Muscle of back (tissue), 13 donors: ENCODE measurements at places on chromosomes 5 and 9. TPM values are rescaled to one million over a fixed set of nuclear protein-coding genes. Genes with fewer than 3 reads are reported as not detected.
A peak's percentile ranks its signal among the peaks of the same experiment; 100 is the strongest.

DNA sequence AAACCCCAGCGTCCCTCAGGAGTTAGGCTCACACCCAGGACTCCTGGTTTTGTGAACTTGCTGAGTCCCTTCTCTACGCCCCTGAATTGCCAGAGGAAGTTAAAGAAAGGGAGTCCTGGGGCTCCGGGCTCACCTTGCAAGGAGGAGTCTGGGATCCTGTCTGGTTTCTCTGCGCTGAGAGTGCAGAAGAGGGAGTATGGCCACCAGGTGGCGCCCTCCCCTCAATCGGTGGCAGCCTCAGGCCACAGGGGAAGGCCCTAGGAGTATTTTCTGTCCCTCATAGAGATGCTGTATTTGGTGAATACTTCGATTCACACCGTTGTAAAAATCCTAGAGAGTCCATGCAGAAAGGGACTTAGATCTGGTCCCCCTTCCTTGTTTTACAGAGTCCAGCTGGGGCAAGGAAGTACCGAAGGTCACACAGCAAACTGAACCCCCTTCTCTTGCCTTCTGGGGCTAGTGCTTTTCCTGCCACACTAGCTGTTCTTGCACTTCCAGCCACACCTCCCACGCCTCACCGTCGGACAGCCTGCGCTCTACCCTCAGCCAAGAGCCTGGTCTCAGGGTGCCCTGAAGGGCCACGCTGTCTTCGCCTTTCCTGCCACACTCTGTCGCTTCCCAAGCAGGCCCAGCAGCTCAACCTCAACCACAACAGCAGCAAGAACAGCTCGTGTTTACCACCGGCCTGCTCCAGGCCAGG, 10.2 kb downstream of the HAND1 start:
- peak; percentile 43 for DNase-seq

DNA sequence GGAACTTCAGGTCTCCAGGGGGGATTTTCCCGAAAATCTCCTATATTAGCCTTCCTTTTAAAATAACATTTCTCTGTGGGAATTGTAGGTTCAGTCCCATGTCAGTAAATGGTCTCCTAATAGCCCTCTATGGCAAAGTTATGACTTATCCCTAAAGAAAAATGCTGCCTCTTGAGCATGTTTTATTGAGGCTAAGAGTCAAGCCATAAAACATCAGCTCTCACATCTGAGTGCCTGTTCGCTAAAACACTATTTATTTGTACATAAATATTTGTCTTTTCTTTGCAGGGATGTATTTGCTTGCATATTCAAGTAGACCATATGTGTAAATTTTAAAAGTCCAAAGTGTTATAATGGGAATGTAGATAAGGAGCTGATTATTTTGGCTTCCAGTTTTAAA, 160.4 kb downstream of the PRDM6 start:
- DNase-seq = no peak

Gene SPINK6
- polyA plus RNA-seq = not detected

- DNase-seq = no peak
These were observed 18.4 kb downstream of the CAMK4 start for GRCh38 chr5:111242606-111243005.

DNA sequence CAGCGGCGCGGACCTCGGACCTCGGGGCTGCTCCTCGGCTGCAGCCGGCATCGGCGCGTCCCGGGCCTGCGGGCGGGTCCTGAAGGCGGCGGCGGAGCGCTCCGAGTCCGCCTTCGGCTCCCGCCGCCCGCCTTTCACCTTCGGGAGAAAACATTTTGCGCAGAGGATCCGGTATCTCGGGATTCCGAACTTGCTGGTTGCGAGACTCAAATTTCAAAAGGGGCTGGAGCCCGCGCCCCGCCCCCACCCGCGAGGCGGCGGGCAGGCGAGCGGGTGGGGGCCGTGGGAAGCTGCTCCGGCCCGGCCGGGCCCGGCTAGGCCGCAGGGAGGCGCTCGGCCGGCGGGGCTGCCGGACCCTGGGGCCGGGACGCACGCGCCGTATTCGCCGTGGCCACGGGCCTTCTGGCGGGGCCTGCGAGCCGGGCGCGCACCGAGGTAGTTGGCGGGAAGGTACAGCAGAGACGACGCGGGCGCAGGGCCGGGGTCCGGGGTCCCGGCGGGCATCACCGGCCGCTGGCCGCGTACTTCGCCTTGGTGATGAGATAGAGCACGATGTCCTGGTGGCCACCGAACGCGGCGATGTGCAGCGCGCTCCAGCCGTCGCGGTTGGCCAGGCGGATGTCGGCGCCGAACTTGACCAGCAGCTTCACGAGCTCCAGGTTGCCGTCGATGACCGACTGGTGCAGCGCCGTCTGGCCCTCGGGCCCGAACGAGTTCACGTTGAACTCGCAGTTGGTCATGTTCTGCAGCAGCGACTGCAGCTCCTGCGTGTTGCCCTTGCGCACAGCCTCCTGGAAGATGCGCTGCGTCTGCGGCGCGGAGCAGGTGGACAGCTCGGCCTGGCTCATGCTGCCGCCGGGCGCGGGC, 757 bp downstream of the NRARP start:
- DNase-seq = no peak

Gene CCDC192
- polyA plus RNA-seq = 1.1 TPM

- no peak for DNase-seq
These were observed 192.1 kb upstream of the TRIM32 start for GRCh38 chr9:116494815-116495634.

Gene MAST4
- 14.0 TPM for polyA plus RNA-seq

DNA sequence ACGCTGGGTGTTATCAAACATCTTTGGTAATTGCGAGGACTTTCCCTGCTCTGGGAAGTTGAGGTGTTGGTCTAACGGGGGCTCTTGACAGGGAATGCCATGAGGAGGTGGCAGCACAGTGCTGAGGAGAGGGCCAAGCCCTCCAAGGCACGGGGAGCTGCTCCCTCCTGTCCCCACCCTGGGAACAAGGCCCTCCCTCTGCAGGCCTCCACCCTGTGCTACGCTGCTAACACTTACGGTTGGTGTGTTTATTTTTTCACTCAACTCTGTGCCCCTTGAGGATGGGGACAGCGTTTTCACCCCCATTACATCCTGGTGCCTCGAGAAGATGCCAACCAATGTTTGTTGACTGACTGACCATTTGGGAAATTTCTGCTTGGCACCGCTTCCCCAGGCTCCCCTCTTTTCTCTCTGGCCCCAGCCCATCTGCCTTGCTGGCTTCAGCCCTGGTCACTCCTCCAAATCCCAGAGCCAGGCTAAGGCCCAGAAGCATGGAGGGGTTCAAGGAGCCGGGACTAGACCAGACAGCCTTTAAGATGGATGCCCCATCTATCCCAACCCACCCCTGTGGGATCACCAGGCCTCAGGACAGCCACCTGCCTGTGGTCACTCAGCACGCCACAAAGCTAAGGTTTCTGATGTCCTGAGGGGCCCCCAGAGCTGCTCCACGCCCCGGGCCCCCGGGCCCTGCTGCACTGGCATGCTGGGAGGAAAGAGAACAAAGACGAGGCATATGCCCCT, 125.7 kb downstream of the BARX1 start:
- DNase-seq = no peak

Gene KIF24
- polyA plus RNA-seq = 25.0 TPM

Gene ANKRD55
- 0.34 TPM for polyA plus RNA-seq

Gene CAMK2A
- polyA plus RNA-seq = 64.2 TPM

GRCh38 chr9:118734696-118735095, 634.5 kb downstream of the BRINP1 start:
- no peak for DNase-seq

GRCh38 chr5:1386274-1386717, 41.4 kb upstream of the CLPTM1L start:
- DNase-seq = no peak

GRCh38 chr5:127899214-127899610, 184.4 kb upstream of the SLC12A2 start:
- no peak for DNase-seq

Gene SLC25A2
- polyA plus RNA-seq = 0.17 TPM
